ENCODE measurements at places on chromosomes 6 and 20. TPM values are rescaled to one million over a fixed set of nuclear protein-coding genes. Genes with fewer than 3 reads are reported as not detected.
A peak's percentile ranks its signal among the peaks of the same experiment; 100 is the strongest.

APCDD1L gene
- total RNA-seq: 1.1 TPM

ZBTB22 gene
- 15.3 TPM for total RNA-seq

DNA sequence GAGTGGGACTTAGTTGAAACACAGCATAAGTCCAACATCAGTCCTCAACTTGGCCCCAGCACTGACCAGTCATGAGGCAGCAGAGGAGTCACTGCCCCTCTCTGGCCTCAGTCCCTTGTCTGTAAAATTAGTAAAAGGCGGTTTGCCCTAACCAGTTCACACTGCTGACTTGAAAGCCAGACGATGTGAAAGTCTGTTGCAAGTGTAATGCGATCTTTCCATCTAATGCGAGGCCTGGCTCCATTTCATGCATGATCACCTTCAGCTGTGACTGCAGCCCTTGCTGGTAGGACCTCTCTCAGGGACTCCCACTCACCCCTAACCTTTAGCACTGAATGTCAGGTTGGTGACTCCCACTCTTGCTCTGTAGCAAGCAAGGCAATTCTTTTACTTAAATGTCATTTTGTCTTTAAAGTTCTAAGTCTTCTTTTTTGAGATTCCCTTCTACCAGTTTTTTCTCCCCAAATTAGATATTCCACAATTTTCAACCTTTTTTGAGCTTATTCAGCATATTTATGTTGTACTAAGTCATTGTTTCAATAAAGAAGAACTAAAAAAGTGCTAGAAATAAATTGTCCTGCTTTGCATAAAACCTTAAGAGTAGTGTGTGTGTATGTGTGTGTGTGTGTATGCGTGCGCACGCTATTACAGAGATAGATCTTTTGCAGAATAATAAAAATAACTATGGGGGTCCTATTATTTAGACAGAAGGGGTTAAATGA, 245.5 kb downstream of the PACRG start:
- DNase-seq: no peak

FOXS1 gene
- 4.5 TPM for total RNA-seq

GRCh38 chr20:533526-533925, 10.1 kb downstream of the CSNK2A1 start:
- DNase-seq: no peak

GRCh38 chr20:53829724-53830521, 236.3 kb upstream of the ZNF217 start:
- DNase-seq: no peak

GRCh38 chr6:75287424-75287823, 2.8 kb upstream of the TMEM30A start:
- DNase-seq: no peak

DNA sequence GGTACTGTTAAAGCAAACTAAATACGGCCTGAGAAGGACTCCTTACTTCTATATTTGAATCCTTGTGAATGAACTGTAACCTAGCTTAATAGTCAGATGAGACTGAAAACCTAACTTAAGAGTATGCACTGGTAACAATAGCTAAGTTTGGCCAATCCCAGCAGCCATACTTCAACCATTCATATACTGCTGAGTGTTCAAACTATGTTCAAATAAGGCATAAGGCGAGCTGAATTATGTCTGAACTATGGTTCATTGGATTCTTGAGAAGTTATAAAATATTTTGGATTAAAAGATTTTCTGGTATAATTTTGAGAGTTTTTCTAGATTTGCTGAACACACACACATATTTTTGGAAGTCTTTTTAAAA, 2.2 kb downstream of the SMPDL3A start:
- no peak for DNase-seq

- DNase-seq: no peak
These were observed 21.1 kb downstream of the HLA-DRB1 start for GRCh38 chr6:32568561-32568960.

- DNase-seq: no peak
These were observed 166.1 kb downstream of the HS3ST5 start for GRCh38 chr6:114176726-114177125.

DNA sequence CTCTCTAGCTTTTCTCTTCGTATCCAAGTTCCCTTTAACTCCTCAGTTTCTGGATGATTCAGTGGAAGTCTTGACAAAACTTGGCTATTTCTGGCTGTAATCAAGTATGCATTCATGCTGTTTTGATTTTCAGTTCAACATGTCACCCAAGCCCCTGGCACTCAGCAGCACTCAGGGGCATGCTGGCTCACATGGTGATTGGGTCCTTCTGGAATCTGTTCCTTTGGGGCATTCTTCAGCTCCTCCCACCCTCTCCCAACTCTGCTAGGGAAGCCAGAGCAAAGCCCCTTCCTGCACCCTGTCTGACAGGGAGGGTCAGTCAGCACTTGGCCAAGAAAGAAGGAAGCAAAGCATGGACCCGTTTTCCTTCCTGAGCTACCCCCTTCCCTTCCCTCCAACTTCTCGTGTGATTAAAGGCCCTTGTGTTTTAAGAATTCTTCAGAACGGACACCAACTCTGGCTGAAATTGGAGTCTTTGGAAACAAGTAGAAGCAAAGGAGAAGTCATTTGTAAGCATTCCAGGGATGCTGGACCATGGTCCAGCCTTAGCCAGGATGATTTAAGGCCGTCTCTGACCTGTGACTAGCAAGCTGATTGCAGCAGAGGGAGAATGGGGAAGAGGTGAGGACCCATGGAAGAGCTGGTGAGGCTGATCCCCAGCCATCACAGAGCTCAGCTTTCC, 7.1 kb downstream of the PLEKHG1 start:
- DNase-seq: no peak

DNA sequence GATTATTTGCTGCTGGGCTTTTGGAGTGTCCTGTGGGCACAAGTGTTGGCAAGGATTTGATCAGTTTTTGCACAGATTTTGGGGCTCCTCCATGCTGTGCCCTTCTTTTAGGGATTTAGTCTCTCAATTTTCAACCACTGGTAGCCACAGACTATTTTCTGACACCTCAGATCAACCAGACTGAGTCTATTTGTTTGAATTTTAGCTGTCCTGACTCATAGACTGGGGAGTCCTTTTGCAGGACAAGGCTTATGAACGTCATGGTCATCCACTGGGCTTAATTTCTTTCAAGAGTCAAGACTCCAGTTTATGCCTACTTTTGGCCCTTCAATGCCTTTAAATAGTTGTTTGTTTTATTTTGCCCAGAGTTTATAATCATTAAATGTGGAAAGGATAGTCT, 59.3 kb downstream of the BCKDHB start:
- DNase-seq: no peak

TAAR9 gene
- total RNA-seq: not detected

- no peak for DNase-seq
These were observed 75.3 kb downstream of the TCP11 start for GRCh38 chr6:35065870-35066269.

DNA sequence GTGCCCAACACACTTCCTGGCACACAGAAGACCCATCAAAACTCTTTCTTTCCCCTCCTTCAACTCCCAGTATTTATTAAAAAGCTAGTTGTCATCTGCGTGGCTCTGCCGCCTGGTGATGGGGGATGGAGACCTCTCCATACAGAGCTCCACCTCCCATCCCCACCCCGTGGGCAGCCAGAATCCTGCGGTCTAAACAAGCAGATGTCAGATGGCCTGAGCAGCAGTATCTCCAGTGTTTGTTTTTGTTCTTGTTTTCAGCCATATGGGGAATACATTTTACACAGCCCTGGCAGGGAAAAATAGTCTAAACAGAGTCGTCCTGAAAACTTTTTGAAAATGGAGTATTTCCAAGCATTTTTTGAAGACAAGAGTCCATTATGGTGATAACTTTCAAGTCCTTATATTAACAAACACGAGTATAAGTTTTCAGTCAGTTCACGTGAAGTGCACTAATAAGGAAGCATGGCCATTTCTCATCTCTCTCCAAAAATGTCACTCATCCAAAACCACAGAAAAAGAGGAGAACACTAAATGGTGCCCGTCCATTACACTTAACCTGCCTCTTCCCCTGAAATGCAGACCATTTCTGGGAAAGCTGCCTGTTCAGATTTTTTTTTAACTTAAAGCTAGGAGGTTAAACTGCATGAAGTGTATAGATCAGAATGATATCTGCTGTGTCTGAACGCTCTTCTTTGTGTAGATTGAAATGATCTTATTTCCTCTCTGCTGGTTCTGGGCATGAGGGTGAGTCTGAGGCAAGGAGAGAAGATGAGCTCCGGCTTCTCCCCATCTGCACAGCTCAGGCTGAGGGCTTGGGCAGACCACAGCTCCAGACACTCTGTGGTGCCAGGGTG, 91.0 kb downstream of the TCP11 start:
- DNase-seq: peak; percentile 72

DNA sequence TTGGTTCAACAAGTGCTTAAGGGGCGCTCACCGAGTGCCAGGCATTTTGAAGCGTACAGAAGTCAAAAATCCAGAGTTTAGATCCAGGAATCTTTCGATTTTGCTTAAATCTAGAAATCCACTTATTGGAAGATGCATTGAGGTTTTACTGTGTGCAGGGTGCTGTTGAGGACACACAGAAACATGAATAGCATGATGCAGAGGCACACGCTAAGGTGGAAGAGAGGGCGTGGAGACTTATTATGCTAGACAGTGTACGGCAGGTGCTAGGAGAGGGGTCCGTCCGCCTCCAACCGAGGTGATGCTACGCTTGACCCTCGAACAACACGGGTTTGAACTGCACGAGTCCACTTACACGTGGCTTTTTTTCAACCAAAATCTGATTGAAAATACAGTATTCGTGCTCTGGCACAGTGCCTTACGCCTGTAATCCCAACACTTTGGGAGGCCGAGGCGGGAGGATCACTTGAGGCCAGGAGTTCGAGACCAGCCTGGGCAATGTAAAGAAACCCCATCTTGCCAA, 1.0 kb upstream of the KIF13A start:
- DNase-seq: no peak

ZBTB46 gene
- 27.4 TPM for total RNA-seq

DNA sequence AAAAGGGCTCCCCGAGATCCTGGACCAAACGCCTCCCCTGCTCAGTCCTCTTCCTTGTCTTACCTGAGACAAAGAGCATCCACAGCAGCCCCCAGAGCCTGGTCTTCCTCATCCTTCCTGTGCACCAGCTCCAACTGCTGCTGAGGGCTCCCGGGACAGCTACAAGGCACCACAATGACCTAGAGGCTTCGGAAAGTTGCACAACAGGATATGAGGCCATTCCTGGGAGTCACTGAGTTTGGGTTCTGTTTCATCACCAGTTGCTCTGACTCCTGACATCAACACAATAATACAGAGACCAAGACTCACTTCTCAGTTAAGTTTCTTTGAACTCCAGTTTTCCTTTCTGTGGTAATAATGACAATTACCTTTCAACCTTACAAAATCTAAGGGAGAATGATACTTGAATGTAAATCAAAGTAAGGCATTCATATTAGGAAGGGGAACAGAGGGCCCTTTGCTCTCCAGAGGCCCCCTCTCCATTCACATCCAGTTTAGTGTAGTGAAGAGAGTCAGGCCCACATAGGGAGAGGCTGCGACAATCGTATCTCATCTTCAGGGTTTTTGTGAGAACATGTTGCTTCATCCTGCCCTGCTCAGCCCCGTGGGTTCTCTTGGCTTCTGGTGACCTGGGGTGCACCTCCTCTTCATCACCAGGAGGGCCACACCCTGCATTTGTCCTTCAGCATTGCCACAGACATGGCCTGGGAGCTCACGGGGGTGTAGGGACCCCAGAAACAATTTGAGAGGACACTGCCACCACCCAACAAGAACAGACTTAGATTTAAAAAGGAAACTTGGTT, at the start of gene TREM1:
Gene TREM1, minus strand, starts transcription at position 139 of the 803 bp plus-strand sequence. Its CDS starts 27 bp downstream, at position 112.
- DNase-seq: peak; percentile 53

GRCh38 chr6:168390749-168391420, 50.1 kb upstream of the SMOC2 start:
- DNase-seq: no peak

ABRACL gene
- total RNA-seq: 4.2 TPM

AIG1 gene
- 51.6 TPM for total RNA-seq

DNA sequence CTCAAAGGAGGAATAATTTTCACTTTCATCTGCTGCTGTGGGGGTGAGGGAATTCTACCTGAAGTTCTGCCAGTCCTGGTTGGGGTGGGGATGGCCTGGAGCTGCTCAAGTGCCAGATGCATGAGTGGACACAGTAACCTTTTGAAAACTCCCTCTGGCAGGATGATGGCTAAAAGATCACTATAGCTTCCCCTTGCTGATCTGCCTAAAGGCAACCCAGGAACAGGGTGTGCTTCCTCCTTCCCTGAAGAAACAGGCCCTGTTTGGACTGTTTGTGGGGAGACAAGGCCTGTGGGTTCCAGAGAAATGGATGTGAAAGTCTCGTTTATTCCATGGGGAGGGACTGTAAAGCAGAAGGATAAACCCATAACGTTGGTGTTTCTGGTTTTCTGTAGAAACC, 176.9 kb downstream of the DTNBP1 start:
- DNase-seq: no peak

DNA sequence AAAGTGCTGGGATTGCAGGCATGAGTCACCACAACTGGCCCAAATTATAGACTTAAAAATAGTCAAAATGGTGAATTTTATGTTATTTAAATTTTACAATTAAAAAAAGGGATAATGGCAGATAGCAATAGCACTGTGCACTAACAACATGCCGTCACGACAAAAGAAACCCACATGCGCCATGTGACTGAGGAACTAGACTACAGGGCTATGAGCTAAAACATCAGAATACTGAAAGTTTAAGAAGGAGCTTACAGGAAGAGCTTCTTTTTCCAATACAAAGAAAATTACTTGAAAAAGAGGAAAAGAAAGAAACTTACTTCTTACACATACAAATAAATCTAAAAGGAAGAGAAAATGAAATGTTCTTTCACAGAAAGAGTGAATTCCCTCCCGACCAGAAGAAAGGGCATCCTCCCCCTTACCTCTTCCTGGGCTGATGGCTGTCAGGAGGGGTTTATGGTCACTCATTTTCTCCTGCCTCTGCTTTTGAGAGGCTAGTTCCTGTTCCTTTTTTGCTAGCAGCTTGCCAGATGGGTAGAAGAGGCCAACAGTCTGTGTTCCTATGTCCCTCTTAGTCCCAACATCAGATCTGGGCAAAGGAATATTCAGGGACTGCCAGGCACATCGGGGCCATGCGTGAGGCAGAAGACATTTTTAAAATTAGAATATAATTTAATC, 54.5 kb downstream of the DZANK1 start:
- DNase-seq: no peak

DNA sequence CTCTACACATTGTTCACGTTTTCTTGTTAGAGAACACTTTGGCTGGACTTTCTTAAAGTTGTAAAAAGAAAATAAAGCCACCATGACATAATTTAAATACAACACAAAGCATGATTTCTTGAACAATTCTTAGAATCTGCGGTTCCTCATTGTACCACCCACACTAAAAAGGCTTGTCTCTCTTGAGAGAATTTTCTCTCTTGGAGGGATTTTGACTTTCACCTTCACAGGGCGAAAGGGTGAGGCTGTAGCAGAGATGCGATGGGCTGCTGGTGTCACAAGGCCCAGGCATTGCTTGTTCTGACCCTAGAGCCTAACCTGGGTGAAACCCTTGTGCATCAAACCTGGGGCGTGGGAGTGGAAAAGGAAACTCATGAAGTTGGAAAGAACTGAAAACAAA, 122.7 kb upstream of the RIPOR2 start:
- DNase-seq: no peak
